ENCODE measurements at places on chromosomes 7 and 10. TPM values are rescaled to one million over a fixed set of nuclear protein-coding genes. Genes with fewer than 3 reads are reported as not detected.

GRCh38 chr10:129901389-129902006 lies 62.6 kb downstream of the EBF3 start:
- H3K4me3 ChIP-seq, result no peak overlapping the region
- H3K27ac ChIP-seq, result no peak overlapping the region
- H3K27me3 ChIP-seq, result no peaks in the 10 kb centered on the region
- no peak for DNase-seq
- H3K36me3 ChIP-seq, result no peaks in the 10 kb centered on the region

- H3K27me3 ChIP-seq, result no peaks in the 10 kb centered on the region
- no peaks in the 10 kb centered on the region for H3K4me1 ChIP-seq
- H3K27ac ChIP-seq, result no peak overlapping the region
- H3K36me3 ChIP-seq, result no peaks in the 10 kb centered on the region
These were observed 113.4 kb upstream of the RAB18 start for GRCh38 chr10:27390681-27391080.

DNA sequence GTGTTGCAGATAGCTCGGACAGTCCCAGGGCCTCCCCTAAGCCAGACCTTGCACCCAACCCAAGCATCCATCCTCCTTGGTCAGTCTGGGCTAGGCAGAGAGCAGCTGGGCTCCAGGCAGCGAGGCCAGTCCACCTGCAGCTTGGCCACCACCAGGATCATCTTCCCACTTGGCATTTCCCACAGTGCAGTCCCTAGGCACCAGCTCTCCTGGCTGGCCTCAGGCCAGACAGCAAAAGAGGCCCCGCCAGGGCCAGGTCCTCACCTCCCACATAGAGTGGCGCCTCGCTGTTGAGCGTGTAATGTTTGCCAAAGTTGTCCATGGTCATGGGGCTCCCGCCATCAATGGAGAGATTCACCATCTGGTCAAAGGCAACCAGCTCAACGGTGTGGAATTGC lies 171.7 kb downstream of the LCOR start:
- DNase-seq, result no peak
- no peaks in the 10 kb centered on the region for H3K4me1 ChIP-seq
- H3K36me3 ChIP-seq, result no peaks in the 10 kb centered on the region
- no peak overlapping the region for H3K4me3 ChIP-seq
- H3K27ac ChIP-seq, result no peak overlapping the region
- H3K27me3 ChIP-seq, result no peaks in the 10 kb centered on the region

Gene SLC18A3
- not detected for total RNA-seq

Gene RBM28
- total RNA-seq, result 19.9 TPM

Gene GRB10
- 2.8 TPM for total RNA-seq

Gene PTN
- 20.6 TPM for total RNA-seq

All from thymus (tissue), 14 donors.